ENCODE measurements at places on chromosomes 11 and 22.

GRCh38 chr22:26474682-26475081 is 8.9 kb downstream of the HPS4 start:
- DNase-seq: no peak

- no peak for DNase-seq
Observed at GRCh38 chr11:28674433-28675103, 566.4 kb downstream of the METTL15 start.

DNA sequence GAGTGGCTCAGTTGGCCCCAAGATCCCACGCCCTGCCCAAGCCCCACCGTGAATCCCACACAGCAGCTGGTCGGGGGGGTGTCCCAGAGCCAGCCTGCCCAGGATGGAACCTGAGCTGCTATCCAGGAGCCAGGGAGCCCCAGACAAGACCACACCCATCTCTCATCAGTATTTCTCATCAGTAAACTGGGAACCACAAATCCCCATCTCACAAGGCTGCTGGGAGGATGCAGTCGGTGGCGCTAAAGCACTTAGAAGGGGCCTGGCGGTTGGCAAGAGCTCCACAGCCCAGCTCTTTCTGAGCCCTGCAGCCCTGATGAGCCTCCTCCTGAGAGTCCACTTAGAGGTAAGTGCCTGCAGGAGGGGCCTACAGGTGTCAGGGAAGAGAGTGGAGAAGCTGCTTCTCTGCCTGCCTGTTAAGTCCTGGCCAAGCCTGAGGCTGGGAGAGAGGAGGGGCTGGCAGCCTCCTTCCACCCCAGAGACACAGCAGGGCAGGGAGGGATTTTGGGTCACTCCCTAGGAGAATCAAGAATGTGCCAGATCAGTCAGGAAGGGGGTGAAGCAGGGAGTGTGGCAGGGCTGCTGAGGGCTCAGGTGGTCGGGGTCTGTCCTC is 6.1 kb downstream of the FADS3 start:
- no peak for DNase-seq

DNA sequence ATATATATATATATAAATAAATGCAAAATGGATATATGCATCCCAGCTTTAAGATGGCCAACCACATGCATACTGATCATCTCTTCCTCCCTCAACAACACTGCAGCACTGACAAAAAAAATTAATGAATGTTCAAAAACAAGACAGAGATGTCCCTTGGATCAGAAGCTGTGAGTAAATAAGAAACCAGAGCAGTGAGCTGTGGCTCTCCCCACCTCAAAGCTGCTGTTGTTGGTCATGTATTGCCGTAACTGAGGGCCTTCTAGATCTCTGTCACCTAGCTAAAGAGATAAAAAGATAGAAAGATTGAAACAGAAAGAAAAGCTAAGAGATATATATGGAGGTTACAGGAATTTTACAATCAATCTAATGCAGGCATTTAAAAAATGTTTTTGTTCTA is 15.5 kb upstream of the TMEM135 start:
- DNase-seq: no peak

DNA sequence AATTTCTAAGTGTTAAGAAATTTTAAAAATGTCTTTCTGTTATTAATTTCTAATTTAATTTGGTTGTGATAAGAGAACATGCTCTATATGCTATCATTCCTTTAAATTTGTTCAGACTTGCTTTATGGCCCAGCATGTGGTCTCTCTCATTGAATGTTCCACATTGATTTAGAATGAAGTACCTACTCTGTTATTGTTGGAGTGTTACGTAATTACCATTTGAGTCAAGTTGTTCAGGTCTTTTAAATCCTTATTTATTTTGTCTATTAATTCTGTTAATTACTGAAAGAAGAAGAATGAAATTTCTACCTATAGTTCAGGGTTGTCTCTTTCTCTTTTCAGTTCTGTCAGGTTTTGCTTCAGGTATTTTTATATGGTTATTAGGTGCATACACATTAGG is 57.0 kb downstream of the PRMT3 start:
- DNase-seq: no peak

- no peak for DNase-seq
Observed at GRCh38 chr11:46345881-46346484, 1.3 kb upstream of the DGKZ start.

GRCh38 chr11:15720460-15720859 is 605.7 kb downstream of the INSC start:
- no peak for DNase-seq

GRCh38 chr11:31340903-31341572 is 28.5 kb downstream of the DCDC1 start:
- no peak for DNase-seq

- no peak for DNase-seq
Observed at GRCh38 chr22:36936362-36937116, 23.1 kb downstream of the CSF2RB start.

- DNase-seq: no peak
Observed at GRCh38 chr22:46758121-46758520, 4.3 kb upstream of the TBC1D22A start.

DNA sequence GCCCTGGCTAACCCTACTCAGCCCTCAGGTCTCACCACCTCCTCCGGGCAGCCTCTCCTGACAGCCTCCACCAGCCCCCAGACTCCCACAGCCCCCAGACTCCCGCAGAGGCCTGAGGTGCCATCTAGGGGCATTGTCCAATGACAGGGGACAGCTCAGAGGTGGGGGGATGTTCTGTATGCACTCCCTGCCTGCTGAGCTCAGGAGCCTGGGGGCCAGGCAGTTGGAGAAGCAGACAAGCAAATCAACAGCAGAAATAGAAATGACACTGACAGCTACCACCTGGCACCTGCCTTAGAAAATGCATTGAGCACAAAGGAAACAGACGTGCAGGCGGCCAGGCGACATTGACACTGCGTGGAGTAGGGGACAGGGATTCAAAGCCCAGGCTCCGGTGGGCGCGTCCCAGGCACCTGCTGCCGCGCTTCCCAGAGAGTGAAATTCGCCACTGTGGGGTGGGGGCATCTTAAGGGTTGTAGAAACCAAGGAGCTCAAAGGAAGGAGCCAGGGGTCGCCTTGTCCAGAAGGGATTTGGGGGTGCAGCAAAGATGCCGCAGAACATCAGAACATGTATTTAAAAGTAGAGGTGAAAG is 22.5 kb upstream of the WNT7B start:
- DNase-seq: no peak

DNA sequence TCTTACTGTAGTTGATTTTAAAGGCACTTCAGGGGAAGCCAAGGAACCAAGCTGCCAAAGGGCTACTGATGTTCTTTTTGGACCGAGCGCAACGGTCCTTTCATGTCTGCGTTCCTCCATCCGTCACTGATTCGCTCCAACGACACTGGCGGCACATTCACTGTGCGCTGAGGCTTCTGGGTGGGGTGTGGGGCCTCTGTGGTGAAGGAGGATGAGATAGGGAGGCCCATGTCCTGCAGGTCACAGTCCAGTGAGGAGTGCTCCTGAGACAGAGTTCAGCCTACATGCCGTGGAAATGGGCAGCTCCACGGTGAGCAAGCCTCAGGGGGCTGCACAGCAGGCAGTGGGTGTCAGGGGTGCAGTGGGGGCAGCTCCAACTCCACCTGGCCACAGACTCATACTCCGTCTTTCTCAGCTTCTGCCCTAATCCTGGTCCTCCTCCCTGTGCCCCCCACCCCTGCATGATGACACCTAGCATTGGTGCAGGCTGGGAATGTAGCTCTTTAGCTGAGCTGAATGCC is 87.8 kb upstream of the SHANK2 start:
- DNase-seq: no peak

GRCh38 chr11:39678996-39679395 is 1780.5 kb downstream of the LRRC4C start:
- DNase-seq: no peak

DNA sequence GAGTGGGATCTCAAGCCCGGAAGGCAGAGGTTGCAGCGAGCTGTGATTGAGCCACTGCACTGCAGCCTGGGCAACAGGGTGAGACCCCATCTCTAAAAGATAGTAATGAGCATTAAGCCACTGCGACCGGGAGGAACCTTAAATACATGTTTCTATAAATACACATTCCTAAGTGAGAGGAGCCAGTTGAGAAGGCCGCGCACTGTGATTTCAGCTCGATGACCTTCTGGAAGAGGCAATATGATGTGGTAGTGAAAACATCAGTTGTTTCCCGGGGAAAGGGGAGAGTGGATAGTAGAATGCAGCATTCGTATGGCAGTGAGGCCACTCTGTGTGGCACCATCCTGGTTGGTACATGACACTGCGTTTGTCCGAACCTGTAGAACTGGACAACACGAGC is 18.0 kb downstream of the PTDSS2 start:
- DNase-seq: no peak

DNA sequence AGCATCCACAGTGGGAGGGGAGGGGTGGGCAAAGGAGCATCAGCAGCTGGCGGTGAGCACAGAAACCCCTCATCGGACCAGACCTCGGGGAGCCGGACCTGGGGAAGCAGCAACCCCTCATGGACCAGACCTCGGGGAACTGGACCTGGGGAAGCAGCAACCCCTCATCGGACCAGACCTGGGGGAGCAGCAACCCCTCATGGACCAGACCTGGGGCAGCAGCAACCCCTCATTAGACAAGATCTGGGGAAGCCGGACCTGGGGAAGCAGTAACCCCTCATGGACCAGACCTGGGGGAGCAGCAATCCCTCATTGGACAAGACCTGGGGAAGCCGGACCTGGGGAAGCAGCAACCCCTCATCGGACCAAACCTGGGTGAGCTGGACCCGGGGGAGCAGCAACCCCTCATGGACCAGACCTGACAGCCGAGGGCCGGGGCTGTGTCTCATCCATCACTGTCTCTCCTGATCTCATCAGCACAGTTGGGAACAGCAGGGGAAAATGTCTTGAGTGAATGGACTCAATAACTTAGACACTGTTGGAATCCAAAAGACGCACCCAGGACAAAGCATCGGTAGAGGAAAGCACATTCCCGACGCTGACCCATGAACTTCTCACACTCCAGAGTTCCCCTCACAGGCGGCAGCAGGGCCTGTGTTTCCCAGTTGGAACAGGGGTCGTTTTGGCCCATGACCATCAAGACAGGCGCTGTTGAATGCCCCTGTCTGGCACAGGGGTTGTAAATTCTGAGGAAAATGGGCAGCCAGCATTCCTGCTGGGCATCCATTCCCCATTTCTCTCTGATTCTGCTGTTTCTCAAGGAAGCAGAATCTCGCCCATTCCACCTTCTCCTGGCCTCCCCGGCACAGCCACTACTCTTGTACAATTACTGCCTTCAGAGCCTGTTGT is 1494.6 kb downstream of the TBC1D22A start:
- DNase-seq: no peak

DNA sequence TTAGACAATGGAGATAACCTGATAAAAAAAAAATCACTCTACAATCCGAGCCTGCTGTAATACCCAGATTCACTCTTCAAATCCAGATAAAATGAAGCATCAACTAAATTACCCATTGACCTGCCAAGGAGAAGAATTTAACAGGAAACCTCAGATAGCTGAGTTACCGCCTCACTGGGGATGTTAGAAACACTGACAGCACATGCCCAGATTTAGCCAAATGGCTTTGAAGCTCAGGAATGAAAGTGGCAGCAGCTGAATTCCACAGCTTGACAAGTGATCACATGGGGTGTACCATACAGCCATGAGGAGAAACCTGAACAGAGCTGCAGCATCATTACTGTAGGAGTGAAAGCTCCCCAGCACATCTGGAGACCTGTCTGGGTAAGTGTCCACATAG is 807.6 kb downstream of the DLG2 start:
- no peak for DNase-seq

- DNase-seq: no peak
Observed at GRCh38 chr22:32130464-32130863, 28.6 kb downstream of the C22orf42 start.

DNA sequence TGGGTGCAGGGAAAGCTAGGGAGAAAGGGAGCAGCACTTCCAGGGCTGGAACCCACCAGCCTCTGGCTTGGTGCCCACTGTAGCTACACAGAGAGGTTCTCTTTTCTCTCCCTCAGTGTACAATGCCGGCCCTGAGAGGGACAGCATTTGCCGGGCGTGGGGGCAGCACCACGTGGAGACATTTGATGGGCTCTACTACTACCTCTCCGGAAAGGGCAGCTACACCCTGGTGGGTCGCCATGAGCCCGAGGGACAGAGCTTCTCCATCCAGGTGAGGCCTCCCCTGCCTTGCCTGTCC is 6.1 kb downstream of the OTOG start:
- no peak for DNase-seq

DNA sequence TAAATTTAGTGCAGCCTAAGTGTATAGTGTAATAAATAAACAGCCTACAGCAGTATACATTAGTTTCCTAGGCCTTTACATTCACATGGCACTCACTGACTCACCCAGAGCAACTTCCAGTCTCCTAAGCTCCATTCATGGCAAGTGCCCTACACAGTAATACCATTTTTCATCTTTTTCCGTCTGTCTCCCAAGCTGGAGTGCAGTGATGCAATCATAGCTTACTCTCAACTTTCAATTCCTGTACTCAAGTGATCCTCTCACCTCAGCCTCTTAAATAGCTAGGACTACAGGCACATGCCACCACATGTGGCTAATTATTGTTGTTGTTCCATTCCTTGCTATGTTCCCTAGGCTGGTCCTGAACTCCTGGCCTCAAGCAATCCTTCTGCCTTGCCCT is 54.4 kb downstream of the FCHSD2 start:
- DNase-seq: no peak

GRCh38 chr11:129639300-129639699 is 176.3 kb upstream of the TMEM45B start:
- DNase-seq: no peak

- no peak for DNase-seq
Observed at GRCh38 chr22:20587206-20587958, 80.0 kb downstream of the MED15 start.

DNA sequence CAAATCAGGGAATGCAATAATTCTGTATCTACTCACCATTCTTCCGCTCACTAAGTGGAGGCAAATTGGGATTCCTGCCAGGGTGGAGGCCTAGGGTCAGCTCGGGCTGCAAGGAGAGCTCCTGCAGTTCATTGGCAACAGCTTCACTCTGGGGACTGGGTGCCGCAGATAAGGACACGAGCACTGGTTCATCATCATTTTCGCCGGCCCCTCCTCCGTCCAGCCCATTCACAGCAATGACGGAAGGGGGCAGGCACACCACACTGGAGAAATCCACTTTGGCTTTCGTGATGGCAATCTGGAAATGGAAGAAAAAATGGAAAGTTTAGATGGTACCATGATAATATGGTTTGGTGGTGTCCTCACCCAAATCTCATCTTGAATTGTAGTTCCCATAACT is 84.4 kb downstream of the MRTFA start:
- DNase-seq: no peak

- no peak for DNase-seq
Observed at GRCh38 chr11:109971184-109971523, 122.0 kb upstream of the ZC3H12C start.

DNA sequence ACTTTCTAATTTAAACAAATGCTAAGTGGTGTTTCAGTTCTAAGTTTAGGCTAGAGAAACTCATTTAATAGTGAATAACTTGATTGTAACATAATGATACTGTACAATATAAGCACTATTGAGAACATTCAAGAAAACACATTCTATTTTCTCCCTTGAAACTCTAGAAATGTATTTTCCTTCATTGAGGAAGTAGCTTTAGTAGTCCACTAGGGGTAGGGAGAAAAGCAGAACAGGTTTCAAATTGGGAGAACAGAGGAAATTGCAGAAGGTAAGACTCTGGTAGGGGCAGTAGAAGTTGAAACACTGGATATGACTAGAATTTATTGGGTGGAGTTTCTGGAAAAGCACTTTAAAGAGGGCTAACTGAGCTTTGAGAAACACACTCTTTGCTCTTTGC is 31.6 kb upstream of the MPPED2 start:
- DNase-seq: no peak
